ENCODE measurements at places on chromosomes 7 and 10.

GRCh38 chr7:40921589-40922315, 781.1 kb downstream of the INHBA start:
- DNase-seq, result no peak

DNA sequence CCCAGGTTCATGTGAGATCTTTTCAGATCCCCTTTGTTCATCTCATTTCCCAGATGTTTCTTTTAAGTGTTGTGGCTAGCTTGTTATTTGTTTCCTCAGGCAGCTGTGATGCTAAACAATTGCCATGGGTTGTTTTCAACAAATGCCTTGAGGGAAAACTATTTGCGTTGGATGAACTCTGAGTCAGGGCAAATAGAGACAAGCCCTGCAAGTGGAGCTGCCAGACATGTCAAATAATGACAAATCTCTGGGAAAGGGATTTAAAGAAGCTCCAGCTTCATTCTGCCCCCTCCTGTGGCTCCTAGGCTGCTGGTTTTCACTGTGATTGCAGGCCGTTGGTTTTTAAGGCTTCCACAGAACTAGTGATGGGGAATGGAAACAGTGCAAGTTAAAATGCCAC, 272.4 kb upstream of the SP8 start:
- DNase-seq, result no peak

DNA sequence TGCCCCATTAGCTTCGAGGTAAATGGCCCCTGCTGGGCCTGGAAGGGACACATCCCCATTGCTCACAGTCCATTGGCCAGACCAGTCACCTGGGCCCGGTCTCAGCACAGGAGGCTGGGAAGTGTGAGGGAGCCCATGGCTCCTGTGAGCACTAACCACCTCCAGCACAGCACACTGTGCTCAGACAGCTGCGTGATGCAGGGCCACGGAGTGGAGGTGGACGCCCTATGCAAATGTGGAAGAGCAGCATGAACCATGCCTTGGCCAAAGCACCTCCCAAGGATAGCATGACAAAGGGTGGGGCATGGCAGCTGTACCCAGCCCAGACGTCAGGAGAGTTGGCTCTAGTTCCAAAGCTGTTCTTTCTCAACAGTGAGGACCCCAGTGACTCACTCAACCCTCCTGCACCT, 120.1 kb upstream of the ZMIZ1 start:
- DNase-seq, result no peak

DNA sequence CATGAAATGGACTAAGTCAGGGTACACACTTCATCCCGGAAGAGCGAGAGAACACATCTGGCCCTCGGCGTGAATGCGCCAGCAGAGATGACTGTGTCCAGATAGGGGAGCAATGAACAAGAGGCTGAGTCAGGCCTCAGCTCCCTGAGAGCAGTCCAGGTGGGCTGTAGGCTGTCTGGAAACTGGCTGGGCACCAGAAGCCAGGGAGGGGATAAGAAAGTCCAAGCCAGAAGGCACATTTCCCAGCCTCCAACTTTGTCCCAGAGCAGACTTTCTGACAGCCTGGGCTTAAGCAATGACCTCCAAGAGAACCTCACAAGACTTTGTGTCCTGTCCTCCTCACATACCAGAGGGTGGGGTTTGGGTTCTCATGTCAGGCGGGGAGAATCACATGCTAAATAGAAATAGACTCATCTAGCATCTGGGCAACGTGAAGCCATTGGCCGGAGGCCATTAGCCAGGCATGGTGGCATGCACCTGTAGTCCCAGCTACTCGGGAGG, 157.2 kb downstream of the ARHGAP12 start:
- DNase-seq, result no peak

- DNase-seq, result no peak
These were observed 12.0 kb upstream of the AOAH start for GRCh38 chr7:36736090-36736898.

- DNase-seq, result peak; percentile 5
These were observed 90.2 kb downstream of the IPMK start for GRCh38 chr10:58177362-58177947.

DNA sequence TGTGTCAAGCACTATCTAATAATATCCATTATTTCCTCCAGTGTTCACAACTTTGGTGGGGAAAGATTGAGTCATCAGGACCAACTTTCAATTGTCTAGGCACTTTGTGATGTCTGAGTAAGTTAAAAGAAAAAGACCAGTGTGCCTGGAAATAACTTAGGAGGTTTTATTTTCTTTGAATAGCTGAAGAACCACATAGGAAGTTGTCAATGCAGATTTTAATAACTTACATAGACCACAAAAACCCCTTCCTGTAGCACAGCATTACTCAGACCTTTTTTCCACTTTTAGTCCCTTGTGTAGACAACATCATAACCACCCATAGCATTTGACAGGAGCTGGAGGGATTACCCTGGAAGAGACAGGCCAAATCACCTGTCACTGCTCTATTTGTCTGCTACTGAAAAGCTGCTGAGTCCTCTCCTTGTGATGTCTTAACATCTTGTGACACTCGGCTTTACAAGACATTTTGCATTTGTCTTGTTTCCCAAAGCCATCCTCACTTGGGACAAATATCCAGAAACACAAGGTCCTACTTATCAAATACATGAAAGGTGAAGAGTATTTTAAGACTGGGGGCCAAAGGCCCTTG, 241.5 kb upstream of the PTER start:
- DNase-seq, result no peak

GRCh38 chr7:99019523-99020412, 124.1 kb downstream of the SMURF1 start:
- no peak for DNase-seq

- DNase-seq, result no peak
These were observed 5.1 kb downstream of the SORCS3 start for GRCh38 chr10:104646146-104646545.

DNA sequence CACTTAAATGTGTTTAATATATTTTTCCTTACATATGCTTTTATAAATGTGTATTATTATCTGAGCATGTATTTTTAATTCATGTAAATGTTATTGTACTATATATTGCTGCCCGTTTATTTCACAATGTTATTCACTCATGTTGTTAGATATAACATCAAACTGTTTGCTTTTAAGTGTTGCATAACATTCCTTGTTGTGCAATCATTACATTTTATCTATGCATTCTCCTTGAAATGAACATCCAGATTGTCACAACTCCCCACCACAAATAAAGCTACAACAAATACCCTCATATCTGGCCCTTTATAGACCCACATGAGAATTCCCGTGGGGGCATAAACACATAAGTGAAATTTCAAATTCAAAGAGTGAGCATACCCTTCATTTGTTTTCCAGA, 264.2 kb downstream of the HPSE2 start:
- DNase-seq, result no peak

DNA sequence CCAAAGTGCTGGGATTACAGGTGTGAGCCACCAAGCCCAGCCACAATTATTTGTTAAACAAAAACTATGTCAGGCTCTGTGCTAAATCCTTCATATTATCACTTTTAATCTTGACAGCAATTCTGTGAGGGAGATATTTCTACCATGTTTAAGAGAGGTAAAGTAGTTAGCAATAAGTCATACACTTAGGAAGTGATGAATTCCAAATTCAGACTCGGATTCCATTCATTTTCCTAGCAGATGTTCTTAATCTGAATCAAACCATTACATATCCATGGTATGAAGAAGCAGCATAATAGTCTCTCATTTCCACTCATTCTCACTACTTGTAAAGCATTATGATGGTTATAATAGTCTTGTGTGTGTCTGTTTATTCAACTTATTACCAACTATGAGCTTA, 2.9 kb upstream of the CD36 start:
- no peak for DNase-seq

- no peak for DNase-seq
These were observed 35.0 kb downstream of the SEPTIN14 start for GRCh38 chr7:55827577-55827976.

- no peak for DNase-seq
These were observed 53.8 kb downstream of the INPP5A start for GRCh38 chr10:132591166-132591971.

- DNase-seq, result no peak
These were observed 9.7 kb upstream of the AKR1C2 start for GRCh38 chr10:5013385-5013784.

DNA sequence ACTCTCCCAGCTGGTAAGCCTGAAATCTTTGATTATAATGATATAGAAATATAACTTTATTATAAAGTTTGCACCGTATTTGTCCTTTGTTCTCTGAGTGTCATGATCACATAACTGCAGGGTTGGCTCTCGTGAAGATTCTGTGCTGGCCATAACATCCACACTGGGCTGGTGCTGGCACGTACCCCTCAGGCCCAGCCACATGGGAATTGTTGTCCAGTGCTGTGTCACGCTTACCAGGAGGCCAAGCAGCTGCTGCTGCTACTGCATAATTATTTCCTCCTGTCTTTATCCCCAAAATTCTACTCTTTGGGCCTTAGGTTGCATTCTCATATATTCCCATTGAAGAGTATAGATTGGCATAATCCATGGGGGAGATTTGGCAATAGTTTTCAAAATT, 20.8 kb upstream of the UCN3 start:
- DNase-seq, result no peak

DNA sequence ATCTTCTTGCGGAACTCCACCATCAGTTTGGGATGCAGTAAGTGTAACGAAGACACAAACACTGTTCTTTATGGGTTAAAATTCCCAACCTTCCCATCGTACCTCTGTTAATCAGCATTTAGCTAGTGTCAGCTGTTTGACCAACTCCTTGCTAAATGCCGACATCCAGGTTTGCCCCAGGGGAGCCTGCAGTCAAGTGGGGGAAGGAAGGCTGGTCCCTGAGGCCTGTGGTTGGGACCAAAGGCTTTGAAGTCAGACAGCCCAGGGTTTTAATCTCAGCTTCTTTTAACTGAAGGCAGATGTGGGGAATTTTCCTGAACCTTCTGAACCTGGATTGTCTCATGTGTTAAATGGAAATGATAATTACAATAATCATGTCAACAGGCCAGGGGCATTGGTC, 443.7 kb downstream of the GLRX3 start:
- no peak for DNase-seq

GRCh38 chr7:70776627-70777101, 355.3 kb upstream of the GALNT17 start:
- DNase-seq, result peak; percentile 64

- DNase-seq, result no peak
These were observed 1.4 kb downstream of the SSC4D start for GRCh38 chr7:76408121-76408560.

- no peak for DNase-seq
These were observed 37.4 kb downstream of the LRRC72 start for GRCh38 chr7:16564023-16564380.

DNA sequence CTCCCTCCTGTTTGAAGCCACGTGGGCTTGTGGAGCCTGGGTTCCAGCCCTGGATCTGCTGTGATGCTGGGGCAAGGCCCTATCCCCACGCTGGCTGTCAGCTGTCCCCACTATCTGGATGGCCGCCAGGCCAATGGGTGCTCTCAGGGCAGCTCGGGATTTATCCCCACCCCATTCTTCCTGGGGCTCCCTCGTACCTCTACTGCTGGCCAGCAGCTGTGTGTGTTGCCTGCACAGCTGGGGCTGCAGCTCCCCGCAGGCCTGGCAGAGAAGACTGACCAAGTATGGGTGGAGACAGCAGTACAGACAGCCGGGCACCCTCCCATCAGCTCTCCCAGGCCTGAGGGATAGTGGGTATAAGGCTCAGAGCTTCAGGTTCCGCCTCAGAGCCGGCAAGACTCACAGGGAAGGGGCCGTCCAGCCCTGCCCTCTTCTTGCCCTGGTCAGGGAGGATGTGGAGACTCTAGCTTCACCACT, 13.6 kb downstream of the CLIP2 start:
- DNase-seq, result no peak

GRCh38 chr10:110226926-110227641, 19.7 kb downstream of the MXI1 start:
- DNase-seq, result peak; percentile 93

- DNase-seq, result no peak
These were observed 34.0 kb upstream of the CALN1 start for GRCh38 chr7:72446131-72446530.

DNA sequence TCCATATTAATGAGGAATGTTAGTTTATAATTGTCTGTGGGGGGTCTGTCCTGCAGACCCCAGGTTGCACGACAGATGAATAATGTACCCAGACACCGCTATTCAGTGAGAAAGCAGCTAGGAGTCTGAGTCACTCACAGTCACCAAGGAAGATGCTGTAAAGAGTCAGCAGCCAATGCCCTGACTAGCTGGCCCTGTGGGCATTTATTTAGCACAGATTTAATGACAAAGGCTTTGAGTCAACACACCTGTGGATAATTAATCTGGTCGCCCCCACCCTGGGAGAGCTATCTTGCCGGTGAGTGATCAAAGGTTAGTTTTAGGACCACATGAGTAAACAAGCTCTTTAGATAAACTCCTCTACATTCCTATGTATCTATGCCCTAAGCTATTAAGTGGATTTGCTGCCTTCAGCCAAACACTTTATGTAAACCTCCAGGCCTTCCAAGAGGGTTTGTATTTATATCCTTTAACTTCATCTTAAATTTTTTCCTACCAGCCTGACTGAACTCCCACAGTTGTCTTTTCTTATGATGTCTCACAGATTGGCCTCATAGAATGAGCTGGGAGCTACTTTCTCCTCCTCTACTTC, 180.0 kb upstream of the ADCY1 start:
- no peak for DNase-seq

DNA sequence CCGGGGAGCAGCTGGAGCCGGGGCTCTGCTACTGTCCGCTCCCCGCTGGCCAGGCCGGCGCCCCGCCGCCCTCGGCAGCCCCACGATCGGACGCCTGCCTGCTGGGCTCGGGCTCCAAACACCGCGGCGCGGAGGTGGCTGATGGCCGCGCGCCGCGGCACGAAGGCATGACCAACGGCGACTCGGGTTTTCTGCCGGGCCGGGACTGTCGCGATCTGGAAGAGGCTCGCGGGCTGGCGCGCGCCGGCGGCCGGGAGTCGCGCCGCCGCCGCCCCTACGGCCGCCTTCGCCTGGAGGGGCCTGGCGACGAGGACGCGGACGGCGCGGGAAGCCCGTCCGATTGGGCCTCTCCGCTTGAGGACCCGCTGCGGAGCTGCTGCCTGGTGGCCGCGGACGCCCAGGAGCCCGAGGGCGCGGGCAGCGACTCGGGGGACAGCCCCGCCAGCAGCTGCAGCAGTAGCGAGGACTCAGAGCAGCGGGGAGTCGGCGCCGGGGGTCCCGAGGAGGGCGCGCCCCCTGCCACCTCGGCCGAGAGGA, 570 bp downstream of the TBC1D12 start:
- no peak for DNase-seq

DNA sequence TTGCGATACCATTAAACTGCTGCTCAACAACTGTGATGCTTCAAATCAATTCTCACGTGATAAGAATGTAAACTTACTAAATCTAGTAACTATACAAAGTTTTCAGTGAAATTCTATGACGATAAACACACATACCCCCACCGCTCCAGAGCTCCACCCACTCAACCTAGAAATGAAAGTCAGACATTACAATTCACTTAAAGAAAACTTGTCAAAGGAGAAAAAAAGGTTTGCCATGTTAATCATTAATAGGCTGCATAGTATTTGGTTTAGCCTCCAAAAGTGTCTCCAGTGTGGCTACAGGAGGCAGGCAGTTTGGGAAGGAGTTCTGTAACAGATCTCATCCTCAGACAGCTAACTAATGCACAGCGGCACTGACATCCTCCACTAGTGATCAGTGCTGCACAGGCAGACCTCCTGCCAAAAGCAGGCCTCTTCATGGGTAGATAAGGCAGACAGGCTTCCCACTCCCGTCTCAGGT, 3.1 kb downstream of the HERPUD2 start:
- no peak for DNase-seq

- DNase-seq, result no peak
These were observed 29.6 kb downstream of the CASP7 start for GRCh38 chr10:113709221-113709838.

Measured in skin of body (tissue), 3 donors.